ENCODE measurements at places on chromosomes 5 and 9.

GRCh38 chr5:50663636-50664035 lies 2.8 kb upstream of the PARP8 start:
- DNase-seq, result no peak

- no peak for DNase-seq
These were observed 38.9 kb downstream of the BICD2 start for GRCh38 chr9:92725766-92726165.

DNA sequence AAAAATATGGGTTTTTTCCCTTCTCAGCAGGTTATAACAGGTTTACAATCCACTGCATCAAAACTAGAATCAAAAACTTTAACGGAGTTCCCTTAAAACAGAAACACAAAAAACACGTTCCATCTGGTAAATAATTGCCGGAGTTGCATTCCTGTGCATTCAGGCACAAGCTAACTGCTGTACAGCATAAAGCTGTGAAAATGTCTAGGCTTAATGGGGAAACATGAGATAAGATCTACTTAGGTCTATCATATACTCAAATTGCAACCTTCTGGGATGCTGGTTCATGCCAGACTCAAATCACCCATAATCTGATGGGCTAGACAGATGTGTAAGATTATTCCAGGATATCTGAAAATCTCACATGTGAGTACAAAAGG lies 265.3 kb downstream of the DOCK8 start:
- no peak for DNase-seq

- DNase-seq, result no peak
These were observed 117.9 kb upstream of the PRDM9 start for GRCh38 chr5:23389291-23390101.

GRCh38 chr5:171149772-171150171 lies 159.3 kb upstream of the TLX3 start:
- peak; percentile 58 for DNase-seq

DNA sequence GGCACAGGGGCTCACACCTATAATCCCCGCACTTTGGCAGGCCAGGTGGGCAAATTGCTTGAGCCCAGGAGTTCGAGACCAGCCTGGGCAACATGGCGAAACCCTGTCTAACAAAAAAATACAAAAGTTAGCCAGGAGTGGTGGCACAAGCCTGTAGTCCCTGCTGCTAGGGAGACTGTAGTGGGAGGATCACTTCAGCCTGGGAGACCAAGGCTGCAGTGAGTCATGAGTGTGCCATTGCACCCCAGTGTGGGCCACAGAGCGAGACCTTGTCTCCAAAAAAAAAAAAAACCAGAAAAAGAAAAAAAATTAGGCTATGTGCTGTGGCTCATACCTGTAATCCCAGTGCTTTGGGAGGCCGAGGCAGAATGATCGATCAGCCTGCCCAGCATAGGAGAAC lies 58.5 kb upstream of the EIF4EBP3 start:
- DNase-seq, result no peak

DNA sequence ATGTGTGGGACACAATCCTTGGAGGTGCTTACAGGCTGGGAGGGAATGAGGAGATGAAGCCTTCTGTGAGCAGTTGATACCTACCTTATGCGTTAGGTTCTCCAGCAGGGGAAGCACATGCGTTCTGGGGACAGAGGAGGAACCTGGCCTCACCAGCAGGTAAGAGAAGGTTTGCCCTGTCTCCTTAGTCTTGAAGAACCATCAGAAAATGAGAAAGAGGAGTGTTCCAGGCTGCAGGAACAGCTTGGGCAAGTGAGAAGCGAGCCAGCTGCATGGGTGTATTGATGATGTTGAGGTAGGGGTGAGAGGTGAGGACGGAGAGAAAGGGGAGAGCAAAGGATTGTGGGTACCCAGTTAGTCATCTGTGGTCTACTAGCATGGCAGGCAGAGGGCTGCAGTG lies 156.9 kb upstream of the MVB12B start:
- no peak for DNase-seq

Data from NCI-H82 (cell line).